ENCODE measurements at places on chromosomes 16 and 17.

DNA sequence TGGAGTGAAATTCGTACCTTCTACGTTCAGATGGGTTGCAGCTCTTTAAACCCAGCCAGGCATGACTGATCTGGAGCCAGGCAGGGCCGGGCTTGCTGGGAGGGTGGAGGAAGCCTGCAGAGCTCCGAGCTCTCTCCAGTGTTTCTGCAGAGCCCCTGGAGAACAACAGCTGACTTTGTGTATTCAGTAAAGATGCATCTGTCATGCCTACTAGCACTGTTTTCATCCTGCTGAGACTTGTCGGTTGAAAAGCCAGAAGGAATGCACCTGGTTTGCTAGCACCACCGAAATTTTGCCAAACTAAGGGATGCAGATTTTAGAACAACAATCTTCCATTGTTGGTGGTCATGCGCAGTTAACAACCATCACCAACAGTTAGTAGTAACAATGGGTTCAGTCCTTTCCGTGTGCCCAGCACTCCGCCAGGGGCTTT lies 22.4 kb upstream of the SCNN1B start:
- peak; percentile 63 for DNase-seq

- no peak for DNase-seq
Measured at GRCh38 chr17:81572563-81573168, 20.5 kb upstream of the FAAP100 start.

DNA sequence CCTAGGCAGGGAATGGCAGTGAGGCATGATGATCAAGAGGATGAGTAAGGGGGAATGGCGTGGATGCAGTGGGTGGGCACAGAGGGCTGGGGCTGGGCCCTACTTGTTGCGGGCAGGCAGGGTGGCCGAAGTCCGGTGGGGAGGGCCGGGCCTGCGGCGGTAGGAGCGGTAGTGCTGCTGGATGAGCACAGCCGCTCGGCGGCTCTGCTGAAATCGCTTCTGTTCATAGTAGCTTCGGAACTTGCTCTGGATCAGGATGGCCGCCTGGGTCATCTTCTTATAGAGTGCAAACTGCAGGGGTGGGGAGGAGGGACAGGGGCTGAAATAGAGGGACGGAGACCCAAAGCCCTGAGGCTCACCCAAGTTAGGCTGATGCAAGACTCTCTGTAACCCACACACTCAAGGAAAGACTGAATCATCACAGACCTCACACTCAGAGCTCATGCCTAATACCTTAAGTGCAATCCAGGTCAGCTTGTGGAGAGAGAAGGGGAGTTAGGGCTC lies 1.5 kb upstream of the SPAG7 start:
- DNase-seq = no peak

- no peak for DNase-seq
Measured at GRCh38 chr16:67198238-67198734, 645 bp upstream of the ELMO3 start.
